ENCODE measurements at places on chromosomes 16 and 17.

DNA sequence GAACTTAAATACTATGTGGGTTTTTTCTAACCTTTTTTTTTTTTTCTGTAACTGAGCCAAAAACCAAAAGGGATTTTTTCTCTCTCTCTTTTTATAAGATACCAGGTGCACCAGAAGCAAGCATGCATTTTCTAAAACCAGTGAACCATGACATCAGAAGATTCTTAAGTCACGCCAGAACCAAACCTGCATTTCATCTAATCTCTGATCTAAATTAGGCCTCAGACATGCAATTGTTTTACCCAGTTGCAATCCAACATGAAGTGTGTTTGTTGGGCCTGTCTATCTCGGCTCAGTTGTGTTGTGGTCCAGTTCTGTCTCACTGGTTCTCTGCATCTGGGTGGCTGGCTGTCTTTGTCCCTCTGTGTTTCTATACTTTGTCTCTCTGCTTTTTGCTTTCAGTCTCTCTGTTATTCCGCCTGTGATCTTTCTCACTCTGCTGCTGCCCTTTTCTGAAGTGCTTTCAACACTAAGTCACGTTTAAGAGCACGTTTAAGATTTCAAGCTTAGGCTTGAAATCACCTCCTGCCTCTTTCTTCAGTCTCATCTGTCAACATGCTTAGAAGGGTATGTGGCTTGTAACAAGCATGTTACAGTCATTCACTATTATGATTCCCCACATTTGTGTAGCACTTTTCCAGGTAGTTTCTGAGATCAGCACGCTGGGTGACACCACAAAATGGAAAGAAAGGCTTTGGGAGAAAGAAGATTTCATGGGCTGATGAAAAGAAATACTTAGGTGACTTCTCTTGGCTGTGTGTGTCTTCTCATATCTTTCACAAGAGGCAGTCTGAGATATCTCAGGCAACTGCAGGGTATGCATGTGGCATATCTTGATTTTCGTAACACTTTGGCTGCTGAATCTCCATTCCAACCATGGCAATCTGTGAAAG is 488.9 kb downstream of the SHISA9 start:
- DNase-seq = no peak

- DNase-seq = peak; percentile 46
Observed at GRCh38 chr16:12340151-12340733, 363.7 kb downstream of the SNX29 start.

DNA sequence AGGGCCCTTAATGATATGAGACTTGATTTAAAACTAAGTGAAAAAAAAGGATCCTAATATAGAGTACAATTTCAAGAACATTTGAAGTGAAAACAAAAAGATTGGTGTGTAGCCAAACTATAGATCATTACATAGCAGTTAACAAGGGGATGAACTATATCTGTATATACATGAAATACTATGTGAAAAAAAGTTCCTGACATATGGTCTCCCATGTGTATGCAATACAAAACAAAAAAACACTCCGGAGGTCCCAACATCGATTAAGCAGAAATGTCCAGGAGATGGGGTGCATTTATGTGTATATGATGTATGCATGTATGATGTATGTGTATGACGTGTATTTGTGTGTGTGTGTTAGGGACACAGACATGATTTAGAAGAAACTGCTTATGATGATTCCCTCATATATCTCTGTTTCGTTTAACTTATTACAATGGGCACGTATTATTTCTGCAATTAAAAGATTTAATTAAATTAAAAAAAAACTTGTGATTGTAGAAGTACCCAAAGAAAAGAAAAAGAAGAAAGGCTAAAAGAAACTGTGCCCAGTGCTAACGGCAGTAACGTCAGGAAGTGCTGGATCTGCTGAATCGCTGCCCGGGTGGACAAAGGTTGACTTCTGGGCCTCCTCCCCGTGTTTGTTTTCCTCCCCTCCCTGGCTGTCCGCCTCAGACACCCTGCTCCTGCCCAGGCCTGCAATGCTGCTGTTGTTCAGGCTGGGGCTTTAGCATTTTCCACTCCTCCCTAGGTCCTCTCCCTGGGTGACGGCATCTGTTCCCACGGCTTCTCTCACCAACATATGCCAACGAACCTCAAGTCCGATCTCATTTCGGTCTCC is 36.9 kb downstream of the TBX4 start:
- no peak for DNase-seq

- peak; percentile 100 for DNase-seq
Observed at GRCh38 chr17:61251939-61252865, 147.4 kb upstream of the TBX2 start.

DNA sequence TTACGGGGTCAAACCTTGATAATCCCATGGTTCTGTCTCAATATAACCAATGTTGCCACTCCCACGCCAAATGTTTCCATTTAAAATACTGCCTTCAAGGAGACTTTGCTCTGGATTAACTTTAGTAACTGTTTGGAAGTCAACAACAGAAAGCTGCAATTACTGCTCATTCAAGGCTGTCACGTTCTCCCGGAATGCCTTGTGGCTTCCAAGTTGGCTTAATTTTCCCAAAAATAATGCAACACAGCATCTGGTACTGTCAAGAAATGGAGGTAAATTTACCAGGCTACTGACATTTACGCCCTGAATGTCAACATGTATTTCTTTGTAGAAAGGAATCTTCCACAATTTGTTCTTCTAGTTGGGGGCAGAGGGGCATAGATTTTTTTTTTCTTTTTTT is 38.2 kb downstream of the GPRC5B start:
- DNase-seq = no peak

- DNase-seq = no peak
Observed at GRCh38 chr17:48389903-48390302, 40.1 kb downstream of the SKAP1 start.

GRCh38 chr16:54504372-54504771 is 217.8 kb upstream of the IRX3 start:
- peak; percentile 32 for DNase-seq

DNA sequence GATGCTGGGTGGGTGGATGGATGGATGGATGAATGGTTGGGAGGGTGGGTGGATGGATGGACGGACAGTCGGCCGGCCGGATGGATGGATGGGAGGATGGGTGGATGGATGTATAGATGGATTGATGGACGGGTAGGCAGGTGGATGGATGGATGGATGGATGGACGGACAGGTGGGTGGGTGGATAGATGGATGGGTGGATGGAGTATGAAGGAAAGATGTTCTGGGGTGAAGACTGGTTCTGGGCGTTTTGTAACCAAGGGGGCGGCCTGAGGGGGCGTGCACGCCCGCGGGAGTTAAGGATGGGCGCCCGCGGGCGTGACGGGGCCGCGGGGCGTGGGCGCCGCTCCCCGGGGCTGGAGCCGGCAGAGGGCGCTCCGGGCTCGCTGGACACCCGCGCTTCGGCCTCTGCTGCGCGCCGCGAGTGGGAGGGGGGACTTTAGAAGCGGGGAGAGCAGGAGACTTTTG is at the start of gene NECAB2:
NECAB2 (plus strand) TSS at position 407 of the 468 bp plus-strand sequence. CDS start 405 bp downstream, outside the sequence.
- peak; percentile 39 for DNase-seq

DNA sequence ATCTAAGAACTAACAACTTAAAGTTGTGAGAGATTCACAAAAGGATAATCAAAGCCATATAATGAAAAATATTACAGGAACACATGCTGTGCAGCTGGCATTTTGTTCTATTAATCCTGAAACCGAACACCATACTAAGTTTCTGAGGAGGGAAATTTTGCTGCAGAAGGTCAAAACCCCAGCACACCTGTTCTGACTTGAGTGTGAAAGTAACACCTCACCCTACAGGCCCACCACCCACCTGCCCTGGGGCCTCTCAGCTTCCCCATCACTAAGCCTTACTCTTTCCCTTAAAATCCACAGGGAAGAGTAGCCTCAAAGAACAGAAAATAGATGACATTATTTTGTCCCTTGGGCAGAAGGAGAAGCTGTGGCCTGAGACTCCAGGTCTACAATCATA is 44.8 kb downstream of the STAT5A start:
- DNase-seq = no peak

GRCh38 chr17:43308999-43309398 is 75.2 kb upstream of the RNU2-1 start:
- DNase-seq = no peak

DNA sequence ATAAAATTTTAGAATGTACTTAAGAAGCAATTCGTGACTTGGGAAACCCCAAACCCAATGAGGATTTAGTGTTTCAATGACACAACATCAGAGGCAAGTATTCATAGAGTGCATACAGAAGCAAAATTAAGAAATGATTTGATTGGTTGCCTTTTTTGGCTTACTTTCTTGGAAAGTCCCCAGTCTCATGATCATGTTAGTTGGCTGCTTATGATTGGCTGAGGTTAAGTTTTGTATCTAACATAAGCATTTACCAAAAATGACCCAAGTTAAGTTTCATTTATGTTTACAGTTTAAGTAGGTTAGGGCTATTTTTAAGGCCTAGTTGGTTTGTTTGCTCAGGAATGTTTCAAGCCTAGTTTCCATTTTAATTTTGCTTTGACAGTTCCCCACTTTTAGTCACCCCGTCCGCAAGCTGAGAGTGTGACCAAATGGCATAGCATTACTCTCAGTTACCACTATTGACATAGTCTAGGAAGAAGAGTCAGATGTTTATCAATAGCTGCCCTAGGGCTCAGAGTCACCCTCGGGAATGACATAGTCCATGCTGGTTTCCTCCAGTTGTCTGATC is 36.2 kb downstream of the DGKE start:
- DNase-seq = no peak

DNA sequence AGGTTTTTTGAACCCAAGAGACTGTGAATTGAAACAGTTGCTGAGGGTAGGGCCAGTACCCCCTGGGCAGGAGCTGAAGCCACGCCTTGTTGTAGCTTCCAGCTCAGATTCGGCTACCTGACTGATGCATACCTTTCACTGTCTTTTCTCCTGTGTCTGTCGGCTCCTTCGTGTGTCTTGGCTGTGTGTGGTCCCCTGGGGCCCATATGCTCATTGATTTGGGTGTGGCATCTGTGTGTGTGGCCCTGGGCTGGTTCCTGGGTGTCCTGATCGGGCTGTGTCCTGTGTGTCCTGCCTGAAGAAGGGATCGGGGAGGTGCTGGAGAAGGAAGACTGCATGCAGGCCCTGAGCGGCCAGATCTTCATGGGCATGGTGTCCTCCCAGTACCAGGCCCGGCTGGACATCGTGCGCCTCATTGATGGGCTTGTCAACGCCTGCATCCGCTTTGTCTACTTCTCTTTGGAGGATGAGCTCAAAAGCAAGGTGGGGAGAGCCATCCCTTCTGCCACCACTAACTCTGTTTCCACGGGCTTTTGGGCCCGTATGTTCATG is 20.9 kb downstream of the CASKIN2 start:
- no peak for DNase-seq

GRCh38 chr16:70696355-70696754 is 10.5 kb upstream of the MTSS2 start:
- no peak for DNase-seq

DNA sequence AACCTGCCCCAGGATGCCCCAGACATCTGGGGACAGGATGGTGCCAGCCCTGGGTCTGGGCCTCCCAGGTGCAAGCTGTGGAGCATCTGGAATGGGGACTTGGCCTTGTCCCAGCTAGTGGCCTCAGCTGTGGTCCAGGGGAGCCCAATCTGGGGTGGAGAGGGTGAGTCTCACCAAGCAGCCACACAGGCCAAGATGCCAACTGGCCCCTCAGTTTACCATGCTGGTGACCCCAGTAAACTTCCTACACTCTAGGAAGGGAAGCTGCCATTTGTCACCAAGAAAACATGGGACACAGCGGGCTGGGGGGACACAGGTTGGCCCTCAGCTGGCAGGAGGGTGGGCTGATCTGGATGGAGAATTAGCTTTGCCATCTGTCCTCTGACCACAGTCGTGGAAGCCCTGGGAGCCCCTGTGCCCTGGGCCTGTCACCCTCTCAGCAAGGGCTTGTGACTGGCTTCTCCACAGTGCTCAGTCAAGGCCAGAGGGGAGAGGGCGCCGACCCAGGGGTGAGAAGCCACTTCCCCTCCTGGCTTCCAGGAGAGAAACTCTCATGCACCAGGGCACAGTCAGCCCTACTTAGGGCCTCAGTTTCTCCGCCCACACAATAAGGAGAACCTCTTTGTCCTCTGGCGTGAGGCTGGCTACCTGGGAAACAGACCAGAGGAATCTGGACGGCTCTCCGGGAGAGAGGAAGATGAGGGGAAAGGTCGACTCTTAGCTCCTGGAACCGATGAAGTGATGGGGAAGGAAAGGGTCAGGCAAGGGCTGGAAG is 126.4 kb upstream of the SMURF2 start:
- no peak for DNase-seq

DNA sequence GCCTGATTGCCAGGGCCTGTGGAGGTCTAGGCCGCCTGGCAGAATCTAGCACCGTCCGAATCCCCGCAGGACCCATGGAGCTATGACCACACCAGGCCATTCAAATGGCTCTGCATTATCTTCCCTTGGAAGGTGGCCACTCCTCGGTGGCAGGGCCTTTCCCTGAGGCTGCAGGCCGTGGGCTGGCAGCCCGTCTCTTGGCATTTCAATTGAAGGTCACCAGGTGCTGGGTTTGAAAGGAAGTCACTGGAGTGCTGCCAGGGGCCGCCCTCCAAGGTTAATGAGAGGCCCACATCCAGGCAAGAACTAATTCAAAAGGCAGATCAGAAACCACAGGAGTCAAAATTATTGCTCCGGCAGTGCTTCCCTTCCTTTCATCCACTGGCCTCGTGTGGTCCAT is 27.7 kb upstream of the CACNG5 start:
- no peak for DNase-seq

- DNase-seq = no peak
Observed at GRCh38 chr16:68284847-68285246, 20.5 kb downstream of the SLC7A6 start.

GRCh38 chr16:29699324-29700219 is 20.6 kb downstream of the QPRT start:
- no peak for DNase-seq

DNA sequence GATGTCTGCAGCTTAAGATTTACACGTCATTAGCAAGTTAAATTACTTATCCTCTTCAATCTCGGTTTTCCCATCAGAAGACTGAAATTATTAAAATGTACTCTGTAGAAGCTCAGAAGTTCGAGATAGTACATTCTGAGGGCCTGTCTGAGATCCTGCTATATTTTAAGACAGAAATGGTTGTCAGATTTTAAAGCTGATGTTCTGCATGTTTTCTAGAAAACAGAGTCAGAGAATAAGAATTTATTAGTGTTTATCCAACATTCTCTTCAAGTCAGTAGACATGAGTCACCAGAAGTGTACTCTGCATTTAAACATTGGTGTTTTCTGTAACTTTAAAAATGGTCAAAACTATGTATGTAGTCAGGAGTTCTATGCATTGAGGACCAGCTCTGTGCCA is 155.2 kb upstream of the MYOCD start:
- DNase-seq = peak; percentile 44

DNA sequence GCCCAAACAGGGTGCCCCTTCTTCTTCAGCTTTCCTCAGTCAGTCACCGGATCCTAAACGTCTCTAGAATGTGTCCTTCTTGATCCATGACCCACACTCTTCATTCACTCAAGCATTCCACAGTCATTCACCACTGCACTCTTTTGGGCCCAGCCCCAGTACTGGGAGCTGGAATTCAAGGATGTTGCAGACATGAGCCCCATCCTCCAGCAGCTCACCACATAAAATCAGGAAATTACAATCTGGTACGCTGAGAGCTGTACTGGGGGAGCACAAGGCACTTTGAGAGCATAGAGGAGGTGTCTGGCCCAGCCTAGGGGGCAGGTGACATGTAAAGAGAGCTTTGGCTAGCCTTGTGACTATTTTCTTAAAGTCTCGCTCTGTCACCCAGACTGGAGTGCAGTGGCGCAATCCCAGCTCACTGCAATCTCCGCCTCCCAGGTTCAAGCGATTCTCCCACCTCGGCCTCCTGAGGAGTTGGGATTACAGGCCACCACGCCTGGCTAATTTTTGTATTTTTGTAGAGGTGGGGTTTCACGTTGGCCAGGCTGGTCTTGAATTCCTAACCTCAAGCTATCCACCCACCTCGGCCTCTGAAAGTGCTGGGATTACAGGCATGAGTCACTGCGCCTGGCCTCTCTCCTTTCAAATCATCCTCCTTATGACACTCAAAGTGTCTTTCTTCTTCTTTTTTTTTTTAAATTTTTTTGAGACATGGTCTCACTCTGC is 18.7 kb downstream of the CES4A start:
- DNase-seq = peak; percentile 36
